Colonic mucosa (tissue), 4 donors: ENCODE measurements at places on chromosomes 16 and 17.

DNA sequence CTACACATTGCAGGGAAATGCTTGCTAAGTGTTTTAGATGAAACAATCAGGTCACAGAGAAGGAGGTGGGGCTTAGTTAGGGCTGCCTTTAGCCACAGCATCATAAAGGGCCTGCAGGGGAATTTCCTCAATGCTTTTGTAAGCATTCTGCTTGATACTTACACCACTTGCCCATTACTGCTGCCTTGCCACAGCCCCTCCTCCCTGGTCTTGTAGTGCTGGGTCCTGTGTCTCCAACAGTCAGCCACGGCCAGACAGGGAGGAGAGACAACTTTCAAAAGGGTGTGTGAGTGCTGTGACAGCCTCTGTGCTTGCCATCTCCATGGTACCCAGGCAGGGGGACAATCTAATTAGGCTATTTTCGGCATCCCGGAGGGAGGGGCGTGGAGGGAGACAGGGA is 111.2 kb downstream of the SHISA9 start:
- no peak for DNase-seq

DNA sequence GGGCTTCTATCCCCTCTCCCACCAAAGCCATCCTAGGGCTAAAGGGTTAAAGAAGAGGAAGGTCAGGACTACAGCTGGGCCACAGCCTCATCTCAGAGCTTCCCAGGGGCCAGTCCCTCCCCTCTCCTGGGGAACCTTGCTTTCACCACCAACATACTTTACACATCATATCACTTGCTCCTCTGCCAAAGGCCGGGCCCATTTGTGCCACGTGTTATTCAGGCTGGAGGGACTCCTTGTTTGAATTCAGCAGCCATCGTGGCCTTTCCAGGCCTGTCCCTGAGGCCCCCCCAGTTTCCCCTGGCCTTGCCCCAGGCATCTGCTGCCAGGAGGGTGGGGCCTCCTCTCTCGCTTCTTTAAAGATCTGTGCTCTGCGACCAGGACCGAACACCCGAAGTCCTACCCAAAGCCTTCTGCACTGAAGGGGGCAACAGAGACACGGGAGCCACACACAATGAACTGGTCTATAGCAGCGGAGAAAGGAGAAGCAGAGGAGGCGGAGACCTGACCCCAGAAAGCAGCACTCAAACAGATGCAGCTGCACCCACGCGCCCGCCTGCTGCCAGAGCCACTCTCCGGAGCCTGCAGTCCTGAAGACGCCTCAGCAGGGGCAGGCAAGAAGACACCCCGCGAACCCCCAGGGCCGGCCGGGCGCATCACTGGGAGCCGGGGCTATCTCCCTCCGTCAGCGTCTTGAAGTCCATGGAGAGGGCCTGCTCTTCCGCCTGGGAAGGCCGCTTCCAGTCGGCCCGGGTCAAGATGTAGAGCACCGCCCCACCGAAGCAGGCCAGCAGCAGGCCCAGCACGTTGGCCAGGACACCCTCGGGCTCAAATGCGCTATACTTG is 12.1 kb downstream of the CYB561 start:
- DNase-seq: peak; percentile 57

DNA sequence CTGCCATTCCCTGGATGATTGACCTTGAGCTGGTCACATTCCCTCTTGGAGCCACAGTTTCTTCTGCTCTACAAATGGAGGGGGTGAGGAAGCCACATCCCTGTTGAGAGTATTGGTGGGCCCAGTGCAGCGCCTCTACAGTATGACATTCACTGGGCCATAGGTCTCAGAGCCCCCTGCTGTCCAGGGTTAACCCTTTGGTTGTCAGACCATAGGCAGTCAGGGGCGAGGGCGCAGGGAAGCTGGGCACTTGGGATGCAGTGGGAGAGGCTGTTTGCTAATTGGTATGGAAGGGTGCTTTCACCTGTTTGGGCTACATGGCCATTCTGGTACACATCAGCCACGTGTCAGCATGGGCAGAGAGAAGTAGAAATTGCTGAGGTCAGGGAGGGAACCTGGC is 27.3 kb upstream of the WFDC1 start:
- DNase-seq: no peak

GRCh38 chr17:51653878-51654277 is 393.5 kb downstream of the UTP18 start:
- DNase-seq: no peak

GRCh38 chr16:24337013-24337412 is 80.9 kb downstream of the CACNG3 start:
- DNase-seq: no peak

GRCh38 chr17:58974354-58974753 is 132.3 kb downstream of the TRIM37 start:
- DNase-seq: no peak

- no peak for DNase-seq
These were observed 311.8 kb downstream of the CDH11 start for GRCh38 chr16:64809876-64810629.

- no peak for DNase-seq
These were observed 31.8 kb upstream of the MAF start for GRCh38 chr16:79632289-79632688.

- no peak for DNase-seq
These were observed 25.3 kb upstream of the LYRM9 start for GRCh38 chr17:27918498-27918897.

GRCh38 chr16:30010844-30011713 is at the start of gene DOC2A:
Gene DOC2A (minus strand): TSS chr16:30011027. CDS start chr16:30010222, 805 bp downstream.
- DNase-seq: no peak

- DNase-seq: no peak
These were observed 3.8 kb upstream of the TMEM238L start for GRCh38 chr17:10807704-10808128.

GRCh38 chr17:18195246-18195645 is 11.6 kb downstream of the ALKBH5 start:
- no peak for DNase-seq

DNA sequence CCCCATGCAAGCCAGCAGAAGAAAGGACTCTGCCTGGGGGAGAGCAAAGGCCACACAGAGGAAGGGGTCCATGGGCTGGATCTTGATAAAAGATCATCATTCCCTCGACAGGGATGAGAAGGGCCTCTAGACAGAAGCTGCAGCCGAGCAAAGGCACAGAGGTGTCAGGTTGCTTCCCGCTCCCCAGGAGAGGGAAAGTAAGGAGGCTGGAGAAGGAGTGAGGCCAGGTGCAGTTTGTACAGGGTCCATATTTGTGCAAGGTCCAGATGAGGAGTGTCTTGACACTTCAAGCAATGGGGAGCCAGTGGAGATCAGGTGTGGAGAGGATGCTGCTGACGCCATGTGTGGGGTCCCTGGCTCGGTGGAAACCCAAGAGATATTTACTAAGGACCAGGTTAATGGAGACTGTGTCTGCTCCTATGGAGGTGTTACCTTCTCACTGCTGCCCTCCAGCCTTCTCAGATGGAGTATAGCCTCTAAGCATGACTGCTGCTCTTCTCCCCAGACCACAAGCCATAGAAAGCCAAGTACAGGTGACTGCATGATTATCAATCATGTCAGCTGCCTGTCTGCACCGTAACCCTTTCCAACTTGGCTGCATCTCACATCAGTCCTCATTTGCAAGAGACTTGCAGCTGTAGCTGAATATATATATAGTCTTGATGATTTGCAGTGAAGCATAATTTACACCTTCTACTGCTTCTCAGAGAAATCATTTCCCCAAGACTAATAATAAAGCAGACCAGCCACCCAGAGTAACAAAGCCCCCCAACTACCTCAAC is 21.1 kb downstream of the GAS7 start:
- DNase-seq: no peak

GRCh38 chr17:49815761-49816281 is 27.3 kb downstream of the KAT7 start:
- no peak for DNase-seq

- DNase-seq: no peak
These were observed 67.8 kb downstream of the GRIN2A start for GRCh38 chr16:10114409-10114808.

GRCh38 chr16:88347656-88348376 is 34.9 kb upstream of the ZNF469 start:
- no peak for DNase-seq

DNA sequence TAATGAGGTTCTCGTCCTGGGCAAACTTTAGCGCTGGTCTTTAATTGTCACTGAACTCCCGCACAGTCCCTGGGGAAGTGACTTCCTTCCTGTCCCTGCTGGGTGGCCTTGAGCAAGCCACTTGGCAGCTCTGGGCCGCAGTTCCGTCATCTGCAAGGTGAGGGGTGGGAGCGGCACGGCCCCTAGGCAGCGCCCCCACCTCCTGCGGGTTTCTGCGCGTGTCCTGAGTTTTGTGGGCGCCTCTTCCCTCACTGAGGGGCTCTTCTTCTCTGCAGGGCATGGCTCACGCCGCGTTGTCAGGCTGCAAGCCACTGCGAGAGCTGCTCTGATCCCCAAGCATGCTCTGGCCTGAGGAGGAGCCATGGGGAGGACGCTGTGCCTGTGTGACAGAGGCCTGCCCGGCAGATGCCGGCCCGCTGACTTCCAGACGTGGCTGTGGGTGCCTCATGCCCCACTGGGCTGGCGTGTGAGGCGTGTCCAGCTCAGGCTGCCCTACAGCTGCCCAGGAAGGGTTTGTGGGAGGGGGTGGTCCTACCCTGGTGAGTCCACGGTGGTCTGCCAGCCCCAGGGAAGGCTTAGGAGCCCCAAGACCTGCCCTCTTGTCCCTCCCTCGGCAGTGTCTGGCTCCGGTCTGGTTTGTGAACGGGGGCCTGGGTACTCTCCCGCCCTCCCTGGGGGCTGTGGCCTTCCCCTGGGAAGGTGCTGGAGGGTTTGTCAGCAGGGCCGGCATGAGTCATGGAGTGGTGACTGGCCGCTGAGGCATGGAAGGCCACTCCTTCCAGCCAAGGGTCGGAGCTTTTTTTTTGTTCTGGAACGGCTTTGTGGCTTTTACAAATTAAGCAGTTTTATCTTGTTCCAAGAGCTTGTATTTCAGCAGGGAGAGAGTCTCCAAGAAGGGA is 182.0 kb downstream of the SEC14L1 start:
- peak; percentile 68 for DNase-seq

GRCh38 chr17:62911114-62911513 is 54.9 kb upstream of the TANC2 start:
- no peak for DNase-seq

DNA sequence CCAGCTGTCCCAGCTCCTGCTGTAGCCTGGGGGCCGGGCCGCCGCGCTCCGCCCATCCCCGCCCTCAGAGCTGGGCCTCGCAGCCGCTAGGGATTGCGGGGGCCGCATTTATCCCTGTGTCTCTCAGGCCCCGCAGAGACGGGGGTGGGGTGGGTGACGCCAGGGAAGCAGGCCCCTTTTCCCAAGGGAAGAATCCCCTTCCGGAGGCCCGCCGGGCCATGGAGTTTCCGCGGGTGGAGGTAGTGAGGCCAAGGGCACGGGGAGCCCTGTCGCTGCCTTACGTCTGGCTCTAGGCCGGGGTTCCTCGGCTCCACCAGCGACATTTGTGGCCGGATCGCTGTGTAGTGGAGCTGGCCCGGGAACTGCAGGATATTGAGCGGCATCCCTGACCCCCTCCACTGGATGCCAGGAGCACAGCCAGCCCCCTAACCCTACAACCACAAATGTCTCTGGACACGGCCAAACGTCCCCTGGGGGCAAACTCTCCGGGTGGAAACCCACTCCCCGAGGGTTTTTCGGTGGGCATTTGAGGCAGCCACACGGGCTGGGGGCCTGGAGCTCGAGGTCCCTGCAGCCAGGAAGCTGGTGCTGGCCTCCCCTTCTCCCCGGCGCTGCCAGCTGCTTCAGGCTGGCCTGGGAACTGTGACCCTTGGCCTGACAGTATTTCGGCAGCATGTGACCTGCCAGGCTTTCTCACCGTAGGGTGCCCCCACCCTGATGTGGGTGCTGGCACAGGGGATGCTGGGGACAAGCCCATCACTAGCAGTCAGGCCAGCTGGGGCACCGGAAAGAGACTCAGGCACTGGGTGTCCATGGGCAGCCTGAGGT is 12.0 kb upstream of the CD300A start:
- DNase-seq: peak; percentile 67

DNA sequence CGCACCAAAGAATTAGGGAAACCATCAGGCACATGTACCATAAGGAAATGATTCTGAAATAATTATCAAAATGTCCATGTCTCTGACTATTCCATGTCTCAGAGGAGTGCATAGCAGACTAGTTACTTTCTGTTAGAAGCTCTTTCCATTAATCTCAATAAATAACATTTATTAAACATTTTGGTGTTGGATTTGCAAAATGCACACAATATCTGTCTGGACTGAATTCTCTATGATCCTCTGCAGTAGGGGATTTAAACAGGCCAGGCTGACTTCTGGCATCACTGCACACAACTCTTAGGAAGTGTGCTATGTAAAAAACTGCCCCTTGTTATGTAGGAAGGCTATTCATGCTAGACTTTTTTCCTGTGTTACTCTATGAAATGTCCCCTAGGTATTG is 283.3 kb upstream of the CDH5 start:
- DNase-seq: no peak

- no peak for DNase-seq
These were observed 1.4 kb upstream of the CYB561 start for GRCh38 chr17:63447471-63448009.

- no peak for DNase-seq
These were observed 7.2 kb downstream of the FUS start for GRCh38 chr16:31186930-31187807.

DNA sequence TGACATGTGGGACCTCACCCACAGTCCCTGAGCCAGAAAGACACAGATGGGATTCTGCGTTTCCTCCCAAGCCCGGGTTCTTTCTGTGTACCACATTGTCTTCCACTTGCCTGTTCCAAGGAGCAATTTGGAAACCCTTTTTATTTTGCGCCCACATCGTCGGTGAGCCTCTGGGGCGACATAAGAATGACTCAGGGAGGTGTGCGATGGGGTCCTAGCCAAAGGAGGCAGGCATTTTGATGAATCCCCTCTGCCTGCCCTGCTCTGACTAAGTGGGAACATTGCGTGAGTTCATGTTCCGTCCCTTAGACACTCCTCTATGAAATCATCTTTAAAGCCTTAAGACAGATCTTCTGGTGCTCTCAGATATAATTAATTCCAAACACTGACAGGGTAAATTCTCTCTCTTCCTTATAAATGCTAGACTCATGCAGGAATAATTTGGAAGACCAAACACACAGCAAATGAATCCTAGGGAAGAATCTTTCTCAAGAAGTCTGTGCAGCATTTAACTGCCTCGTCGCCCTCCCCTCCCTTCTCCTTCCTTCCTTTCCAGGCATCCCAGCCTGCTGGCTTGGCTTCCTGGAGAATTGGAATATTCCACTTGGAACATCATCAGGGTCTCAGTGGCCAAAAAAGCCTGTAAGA is 52.7 kb upstream of the FOXF1 start:
- DNase-seq: no peak

- DNase-seq: no peak
These were observed 32.0 kb downstream of the PIMREG start for GRCh38 chr17:6476076-6476809.
